ENCODE measurements at places on chromosomes 6 and 20. TPM values are rescaled to one million over a fixed set of nuclear protein-coding genes. Genes with fewer than 3 reads are reported as not detected.

GRCh38 chr6:117072134-117072533 is 193.2 kb upstream of the VGLL2 start:
- no peak overlapping the region for H3K27ac ChIP-seq
- no peaks in the 10 kb centered on the region for H3K36me3 ChIP-seq
- no peaks in the 10 kb centered on the region for H3K27me3 ChIP-seq
- DNase-seq, result no peak
- H3K4me1 ChIP-seq, result no peaks in the 10 kb centered on the region

DNA sequence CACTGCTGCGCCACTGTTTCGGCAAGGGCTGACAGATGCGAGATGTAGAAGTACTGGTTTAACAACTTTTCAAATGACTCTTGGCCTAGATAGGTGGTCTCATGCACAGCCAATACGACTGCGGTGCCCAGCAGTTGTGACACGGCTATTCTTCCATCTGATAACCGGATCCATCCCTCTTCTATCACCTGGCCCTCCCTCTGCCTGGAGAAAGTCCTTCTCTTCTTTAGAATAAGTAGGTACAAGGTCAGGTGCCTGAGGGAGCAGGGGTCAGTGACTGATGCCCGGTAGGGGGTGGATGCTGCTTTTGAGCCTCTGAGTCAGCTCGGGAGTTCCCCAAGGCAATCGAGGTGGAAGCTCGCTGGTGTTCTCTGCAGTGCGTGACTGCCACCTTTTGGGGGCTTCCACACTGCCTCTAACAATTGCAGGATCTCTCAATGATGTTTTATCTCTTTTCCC is 166.8 kb upstream of the GRIK2 start:
- H3K27me3 ChIP-seq, result no peaks in the 10 kb centered on the region
- no peaks in the 10 kb centered on the region for H3K36me3 ChIP-seq
- no peak for DNase-seq
- H3K4me3 ChIP-seq, result no peak overlapping the region

- peaks cover 3% of the 10 kb centered on the region for H3K36me3 ChIP-seq
- no peak overlapping the region for H3K4me3 ChIP-seq
- peaks cover 18% of the 10 kb centered on the region for H3K4me1 ChIP-seq
- no peak overlapping the region for H3K27ac ChIP-seq
- H3K27me3 ChIP-seq, result no peaks in the 10 kb centered on the region
Measured at GRCh38 chr6:163573503-163574179, 159.1 kb downstream of the QKI start.

The RAD21L1 gene
- total RNA-seq, result not detected

- no peaks in the 10 kb centered on the region for H3K27me3 ChIP-seq
- no peak for DNase-seq
- no peaks in the 10 kb centered on the region for H3K4me1 ChIP-seq
- no peaks in the 10 kb centered on the region for H3K36me3 ChIP-seq
Measured at GRCh38 chr6:28974505-28974904, 30.6 kb downstream of the ZNF311 start.

DNA sequence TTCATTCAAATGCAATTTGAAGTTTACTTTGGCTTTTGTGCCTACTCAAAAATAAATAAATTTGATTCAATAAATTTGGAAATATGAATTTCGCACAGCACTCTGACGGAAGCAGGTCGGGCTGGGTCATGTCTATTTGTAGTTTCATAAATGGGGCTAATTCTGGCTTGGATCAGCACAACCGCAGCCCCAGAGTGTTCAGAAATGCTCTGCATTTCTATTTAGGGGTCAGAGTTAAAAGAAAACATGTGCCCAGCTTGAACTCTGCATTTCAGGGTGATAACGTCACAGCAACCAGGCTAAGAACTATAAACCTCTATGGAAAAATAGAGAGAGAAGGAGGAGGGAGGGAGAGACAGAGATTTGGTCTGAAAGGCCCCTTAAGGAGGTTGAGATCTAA is 480.9 kb upstream of the NOX3 start:
- H3K36me3 ChIP-seq, result no peaks in the 10 kb centered on the region
- H3K4me1 ChIP-seq, result no peaks in the 10 kb centered on the region
- no peak for DNase-seq
- H3K4me3 ChIP-seq, result no peak overlapping the region
- H3K27me3 ChIP-seq, result no peaks in the 10 kb centered on the region
- no peak overlapping the region for H3K27ac ChIP-seq

DNA sequence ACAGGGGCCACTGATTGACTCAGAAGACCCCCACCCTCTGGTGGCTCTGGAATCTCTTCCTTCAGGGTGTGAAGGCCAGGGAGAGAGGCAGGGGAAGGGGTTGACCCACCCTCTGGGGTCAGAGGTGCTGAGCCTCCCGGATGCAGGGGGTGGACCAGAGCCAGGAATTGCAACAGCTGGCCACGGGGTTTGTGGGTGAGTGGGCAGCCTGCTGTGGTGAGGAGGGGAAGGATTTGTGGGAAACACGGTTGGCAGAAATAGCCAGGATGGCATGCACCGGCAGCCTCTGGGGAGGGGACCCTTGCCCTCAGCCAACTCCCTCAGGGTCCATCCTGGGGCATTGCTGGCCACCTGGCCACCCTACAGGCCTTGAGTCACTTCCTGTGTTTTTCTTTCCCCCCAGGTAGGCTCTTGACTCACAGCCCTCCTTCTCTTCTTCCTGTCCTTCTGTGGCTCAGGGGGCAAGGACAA is 92.8 kb downstream of the MRPL14 start:
- no peaks in the 10 kb centered on the region for H3K4me1 ChIP-seq
- H3K36me3 ChIP-seq, result no peaks in the 10 kb centered on the region
- DNase-seq, result no peak
- no peak overlapping the region for H3K4me3 ChIP-seq

Measured in right lobe of liver (tissue), 6 donors.